ENCODE measurements at places on chromosomes 11 and 22. TPM values are rescaled to one million over a fixed set of nuclear protein-coding genes. Genes with fewer than 3 reads are reported as not detected.
A peak's percentile ranks its signal among the peaks of the same experiment; 100 is the strongest.

GRCh38 chr11:86291466-86292262 is 10.4 kb upstream of the HIKESHI start:
- DNase-seq: peak; percentile 37

NLRP6 gene
- 81.5 TPM for polyA plus RNA-seq

DNA sequence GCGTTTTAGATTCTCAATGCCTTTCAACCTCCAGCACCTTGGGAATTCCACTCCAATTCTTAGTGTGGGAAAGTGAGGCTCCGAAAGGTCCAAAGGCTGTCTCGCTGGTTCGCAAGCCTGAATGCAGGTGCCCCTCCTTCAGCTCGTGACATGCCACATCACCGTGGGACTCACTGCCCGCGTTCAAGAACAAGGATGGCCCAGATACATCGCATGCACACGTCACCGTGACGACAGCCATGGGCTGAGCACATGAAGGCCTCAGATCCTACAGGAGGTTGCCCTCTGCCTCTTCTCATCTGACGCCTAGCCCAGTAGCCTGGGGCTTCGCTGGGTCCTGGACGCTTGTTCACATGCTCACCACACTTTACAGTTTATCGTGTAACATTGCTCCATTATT is 4.4 kb upstream of the LINC01488 start:
- DNase-seq: peak; percentile 77

LARGE2 gene
- 10.7 TPM for polyA plus RNA-seq

- no peak for DNase-seq
Observed at GRCh38 chr11:65087216-65087615, 3.2 kb downstream of the ZFPL1 start.

GRCh38 chr11:46072172-46072964 is 48.9 kb downstream of the PHF21A start:
- DNase-seq: peak; percentile 5

Measured in small intestine (tissue), 16 donors.